Mesothelial cell of epicardium (in vitro differentiated cells): ENCODE measurements at places on chromosomes 2 and 18.

GRCh38 chr2:5539282-5540165 is 152.7 kb upstream of the SOX11 start:
- no peak for DNase-seq

DNA sequence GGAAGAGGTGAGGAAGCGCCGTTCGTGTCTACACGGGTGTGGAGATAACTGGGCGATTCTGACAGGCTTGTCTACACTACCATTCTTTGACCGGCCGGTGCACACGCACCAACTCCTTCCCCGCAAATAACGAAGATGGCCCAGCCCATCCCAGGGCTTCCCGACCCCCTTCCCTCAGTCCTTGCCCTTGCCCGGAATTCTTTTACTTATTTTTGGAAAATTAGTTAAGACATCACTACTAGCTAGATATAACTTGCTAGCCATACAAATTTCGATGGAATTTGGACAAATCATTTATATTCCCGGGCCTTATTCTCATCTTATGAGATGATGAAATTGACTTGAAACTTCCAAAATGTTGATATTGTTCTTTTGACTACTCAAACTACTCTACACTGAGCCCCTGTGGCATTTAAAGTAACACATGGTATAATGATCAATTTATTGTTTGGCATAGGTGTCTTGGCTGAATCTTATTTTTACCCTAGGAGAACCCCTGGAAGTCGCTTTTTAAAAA is 1.3 kb downstream of the ERICH2 start:
- DNase-seq = no peak

GRCh38 chr18:61136711-61137251 is 196.4 kb upstream of the CDH20 start:
- DNase-seq = no peak

GRCh38 chr2:36858551-36859365 is 107.6 kb downstream of the STRN start:
- DNase-seq = no peak

DNA sequence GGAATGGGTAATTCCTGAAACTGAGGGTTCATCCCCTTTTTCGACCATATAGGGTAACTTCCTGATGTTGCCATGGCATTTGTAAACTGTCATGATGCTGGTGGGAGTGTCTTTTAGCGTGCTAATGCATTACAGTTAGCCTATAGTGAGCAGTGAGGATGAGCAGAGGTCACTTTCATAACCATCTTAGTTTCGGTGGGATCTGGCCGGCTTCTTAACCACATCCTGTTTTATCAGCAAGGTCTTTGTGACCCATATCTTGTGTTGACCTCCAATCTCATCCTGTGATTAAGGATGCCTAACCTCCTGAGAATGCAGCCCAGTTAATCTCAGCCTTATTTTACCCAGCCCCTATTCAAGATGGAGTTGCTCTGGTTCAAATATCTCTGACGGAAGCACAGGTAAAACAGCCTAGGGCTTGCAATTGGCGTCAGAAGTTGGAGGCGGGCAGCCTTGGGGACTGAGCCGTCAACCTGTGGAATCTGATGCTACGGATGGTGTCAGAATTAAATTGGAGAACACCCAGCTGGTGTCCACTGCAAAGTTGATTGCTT is 19.5 kb downstream of the RALBP1 start:
- DNase-seq = no peak

- no peak for DNase-seq
Observed at GRCh38 chr2:16900405-16901025, 234.9 kb upstream of the CYRIA start.

- no peak for DNase-seq
Observed at GRCh38 chr18:32252141-32252860, 62.5 kb downstream of the MEP1B start.

GRCh38 chr2:43400508-43400907 is 174.1 kb upstream of the ZFP36L2 start:
- no peak for DNase-seq

DNA sequence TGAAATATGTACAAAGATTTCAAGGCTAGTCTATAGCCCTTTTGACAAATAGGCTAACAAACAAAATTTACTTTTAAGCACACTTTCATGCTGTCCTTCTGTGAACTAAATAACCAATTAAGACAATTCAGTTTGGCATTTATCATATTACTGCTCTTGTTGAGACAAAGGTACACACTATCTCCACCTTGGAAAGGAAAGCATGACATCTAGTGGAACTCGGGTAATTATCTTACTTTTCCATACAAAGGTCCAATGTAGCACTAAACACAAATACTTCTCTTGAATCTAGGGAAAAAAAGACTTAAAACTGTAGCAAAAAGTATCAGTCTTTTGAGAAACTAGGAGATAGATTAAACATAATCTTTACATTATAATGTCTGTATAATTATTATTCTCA is 125.0 kb upstream of the CD226 start:
- no peak for DNase-seq

DNA sequence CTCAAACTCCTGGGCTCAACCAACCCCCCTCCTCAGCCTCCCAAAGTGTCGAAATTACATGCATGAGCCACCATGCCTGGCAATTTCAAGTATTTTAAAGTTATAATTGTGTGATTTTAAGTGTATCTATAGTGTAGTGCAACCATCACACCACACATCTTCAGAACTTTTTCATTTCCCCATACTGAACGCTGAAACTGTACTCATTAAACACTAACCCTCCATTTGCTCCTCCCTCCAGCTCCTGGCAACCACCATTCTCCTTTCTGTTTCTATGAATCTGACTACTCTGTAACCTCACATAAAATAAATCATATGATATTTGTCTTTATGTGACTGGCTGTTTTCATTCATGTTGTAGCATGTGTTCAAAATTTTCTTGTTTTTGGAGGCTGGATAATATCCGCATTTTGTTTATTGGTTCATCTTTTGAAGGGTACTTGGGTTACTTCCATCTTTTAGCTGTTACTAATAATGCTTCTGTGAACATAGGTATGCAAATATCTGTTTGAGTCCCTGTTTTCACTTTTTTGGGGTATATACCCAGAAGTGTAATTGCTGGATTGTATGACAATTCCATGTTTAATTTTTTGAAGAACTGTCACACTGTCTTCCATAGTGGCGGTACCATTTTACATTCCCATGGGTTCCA is 188.2 kb downstream of the PLCL1 start:
- no peak for DNase-seq

- DNase-seq = no peak
Observed at GRCh38 chr2:218691234-218691633, 19.3 kb downstream of the STK36 start.

- DNase-seq = no peak
Observed at GRCh38 chr18:3892152-3892551, 442.2 kb downstream of the TGIF1 start.

DNA sequence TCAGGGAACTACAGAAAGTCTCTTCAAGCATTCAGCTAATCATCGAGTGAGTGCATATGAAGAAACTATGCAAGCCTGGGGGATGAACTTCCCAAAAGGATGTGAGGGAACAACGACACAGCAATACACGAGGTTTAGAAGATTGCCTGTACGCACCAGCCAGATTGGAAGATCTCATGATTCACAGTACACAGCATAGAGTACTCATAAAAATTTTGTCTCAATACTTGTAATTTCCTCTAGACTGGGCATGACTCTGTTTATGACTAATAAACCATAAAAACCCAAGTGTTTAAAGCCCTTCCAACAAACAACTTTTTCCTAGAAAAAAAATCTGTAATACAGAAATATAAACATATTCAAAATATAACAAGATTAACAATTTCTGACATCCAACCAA is 279.7 kb downstream of the KCNJ3 start:
- DNase-seq = no peak

GRCh38 chr2:172285760-172286159 is 141.6 kb upstream of the ITGA6 start:
- no peak for DNase-seq

GRCh38 chr2:99659874-99660273 is 170.1 kb upstream of the REV1 start:
- no peak for DNase-seq

- no peak for DNase-seq
Observed at GRCh38 chr2:134469516-134470115, 215.7 kb downstream of the MGAT5 start.

GRCh38 chr2:221779614-221780067 is 207.5 kb upstream of the EPHA4 start:
- no peak for DNase-seq

DNA sequence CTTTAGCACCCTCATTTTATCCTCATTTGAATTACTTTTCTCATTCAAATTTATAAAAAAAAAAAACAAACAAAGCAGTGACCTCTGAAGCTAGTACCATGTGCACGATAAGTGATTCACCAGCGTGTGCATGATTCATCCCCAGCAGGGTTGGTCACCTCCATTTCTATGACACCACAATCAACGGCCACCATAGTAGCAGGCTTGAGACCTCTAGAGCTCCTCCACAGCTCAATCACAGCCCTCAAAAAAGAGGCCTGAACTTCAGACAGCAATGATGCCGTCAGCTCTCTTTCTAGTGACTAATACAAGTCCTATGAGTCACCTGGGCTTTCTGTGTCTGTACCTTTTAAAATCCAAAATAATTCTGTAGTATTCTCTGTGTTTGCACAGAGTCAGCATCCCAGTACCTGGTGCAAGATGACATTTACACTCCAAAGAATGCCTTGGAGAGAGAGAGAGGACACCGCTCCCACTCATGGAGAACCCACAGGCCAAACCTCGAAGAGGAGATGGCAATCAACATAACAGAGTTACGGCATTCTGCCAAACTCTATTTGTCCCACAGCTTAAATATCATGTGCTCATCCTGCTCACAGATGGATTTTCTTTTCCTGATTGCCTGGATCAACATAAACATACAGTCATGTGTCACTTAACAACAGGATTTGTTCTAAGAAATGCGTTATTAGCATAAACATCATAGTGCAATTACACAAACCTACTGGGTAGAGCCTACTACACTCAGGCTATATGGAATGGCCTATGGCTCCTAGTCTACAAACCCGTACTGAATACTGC is 58.7 kb downstream of the L3MBTL4 start:
- no peak for DNase-seq

GRCh38 chr2:206920951-206921350 is 18.4 kb upstream of the CPO start:
- DNase-seq = no peak

GRCh38 chr2:127530245-127531140 is 4.2 kb upstream of the IWS1 start:
- DNase-seq = no peak

GRCh38 chr2:174048243-174048642 is 83.1 kb upstream of the SP3 start:
- DNase-seq = no peak

- no peak for DNase-seq
Observed at GRCh38 chr18:13422541-13423147, 204.1 kb downstream of the LDLRAD4 start.

- DNase-seq = no peak
Observed at GRCh38 chr2:123670286-123670685, 354.8 kb upstream of the CNTNAP5 start.

DNA sequence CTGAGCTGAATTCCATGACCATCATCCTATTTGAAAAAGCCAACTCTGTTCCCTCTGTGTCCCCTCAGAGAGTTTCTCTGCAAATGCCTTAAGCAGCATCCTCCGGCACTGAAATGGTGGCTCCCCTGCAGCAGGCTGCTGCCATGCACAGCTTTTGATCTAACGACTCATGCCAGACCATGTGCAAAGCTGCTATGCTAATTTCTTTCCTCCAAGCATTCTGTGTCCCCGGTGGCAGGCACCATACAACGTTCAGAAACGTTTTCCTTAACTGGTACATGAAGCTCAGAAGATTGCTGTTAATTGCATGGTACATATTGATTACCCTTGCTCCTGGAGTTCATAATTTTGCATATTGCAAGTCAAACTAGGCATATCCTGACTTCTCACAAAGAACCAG is 336.8 kb downstream of the RBM43 start:
- no peak for DNase-seq

DNA sequence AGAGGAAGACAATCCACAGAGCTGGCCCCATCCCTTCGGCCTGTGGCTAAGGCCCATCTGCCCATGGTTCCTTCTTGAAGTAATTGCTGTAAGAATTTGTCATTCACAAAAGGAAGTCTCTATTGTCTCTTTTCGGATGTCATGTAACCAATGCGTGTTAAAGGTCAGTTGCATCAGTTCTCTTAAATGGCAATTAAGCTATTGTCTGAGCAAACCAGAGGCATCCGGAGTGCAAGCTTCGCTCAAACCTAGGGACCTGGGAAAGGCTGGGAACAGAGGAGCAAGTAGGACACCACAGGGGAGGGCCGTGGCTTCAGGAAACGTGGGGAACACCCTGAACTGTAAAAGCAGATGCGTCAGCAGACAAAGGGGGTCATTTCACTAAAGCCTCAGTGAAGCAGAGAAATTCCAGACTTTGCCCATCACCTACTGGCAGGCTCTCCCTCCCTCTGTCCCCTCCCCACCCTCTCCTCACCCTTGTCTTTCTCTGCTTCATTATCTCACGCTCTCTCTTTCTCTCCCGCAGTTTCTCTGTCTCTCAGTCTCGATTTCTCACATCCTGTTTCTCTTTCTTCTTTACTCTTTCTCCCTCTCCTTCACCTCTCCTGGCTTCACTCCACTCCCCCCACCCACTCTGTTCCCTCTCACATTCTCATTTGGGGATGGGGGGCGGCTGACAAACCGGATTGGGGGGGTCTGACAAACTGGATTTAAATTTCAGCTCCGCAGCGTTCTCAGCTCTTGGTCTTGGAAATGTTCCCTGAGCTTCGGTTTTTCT is 204.6 kb upstream of the TNP1 start:
- DNase-seq = no peak

DNA sequence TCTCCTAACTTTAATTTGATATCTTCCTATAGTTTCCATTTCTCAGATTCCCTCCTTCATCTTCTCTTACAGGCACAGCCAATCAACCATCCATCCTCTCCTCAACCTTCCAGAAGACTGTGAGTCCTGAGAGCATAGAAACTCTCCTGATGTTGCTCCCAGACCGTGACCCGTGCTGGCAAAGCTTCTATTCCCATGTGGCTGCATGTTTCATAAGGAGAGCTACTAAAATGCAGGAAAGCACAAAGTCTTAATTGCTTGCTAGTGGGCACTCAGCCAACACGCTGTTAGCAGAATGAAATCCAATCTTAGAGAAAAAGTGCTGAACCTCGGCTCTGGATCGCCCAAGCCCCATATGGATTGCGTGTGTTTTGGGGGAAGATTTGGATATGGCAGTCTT is 1244.7 kb upstream of the ZEB2 start:
- no peak for DNase-seq
